ENCODE measurements at places on chromosomes 2 and 18.

DNA sequence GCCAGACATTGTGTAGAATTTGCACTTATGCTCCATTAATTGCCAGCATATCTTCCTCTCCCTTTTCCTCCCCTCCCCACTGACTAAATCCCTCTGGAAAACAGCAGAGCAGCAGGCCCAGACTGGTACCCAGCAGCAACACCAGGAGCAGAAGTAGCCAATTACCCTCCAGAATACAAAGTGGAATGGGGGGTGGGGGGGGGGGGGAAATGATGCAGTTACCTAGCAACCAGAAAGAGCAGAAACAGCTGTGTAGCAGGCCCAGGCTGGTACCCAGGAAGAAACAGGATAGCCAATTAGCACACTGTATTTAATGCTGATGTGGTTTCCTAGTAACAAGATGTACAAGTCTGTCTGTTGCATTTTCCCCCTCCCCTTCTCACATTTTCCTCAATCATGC, 52.3 kb downstream of the KLF7 start:
- DNase-seq = no peak

- peak; percentile 88 for DNase-seq
Observed at GRCh38 chr18:10453806-10454680, at the start of gene APCDD1. APCDD1 (plus strand) TSS chr18:10454635; CDS start chr18:10454982, 347 bp downstream.

GRCh38 chr2:12107321-12107720, 360.9 kb downstream of the LPIN1 start:
- DNase-seq = no peak

GRCh38 chr18:24015639-24016631, 1.4 kb downstream of the TTC39C start:
- DNase-seq = no peak

- no peak for DNase-seq
Observed at GRCh38 chr2:224400886-224401632, 848 bp downstream of the FAM124B start.

DNA sequence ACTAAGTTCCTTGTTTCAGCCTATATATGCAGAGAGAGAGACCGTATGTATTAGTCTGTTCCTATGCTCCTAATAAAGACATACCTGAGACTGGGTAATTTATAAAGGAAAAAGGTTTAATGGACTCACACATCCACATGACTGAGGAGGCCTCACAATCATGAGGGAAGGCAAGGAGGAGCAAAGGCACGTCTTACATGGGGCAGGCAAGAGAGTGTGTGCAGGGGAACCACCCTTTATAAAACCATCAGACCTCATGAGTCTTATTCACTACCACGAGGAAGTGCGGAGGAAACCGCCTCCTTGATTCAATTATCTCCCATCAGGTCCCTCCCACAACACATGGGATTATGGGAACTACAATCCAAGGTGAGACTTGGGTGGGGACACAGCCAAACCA, 73.8 kb downstream of the TMEM18 start:
- DNase-seq = no peak

DNA sequence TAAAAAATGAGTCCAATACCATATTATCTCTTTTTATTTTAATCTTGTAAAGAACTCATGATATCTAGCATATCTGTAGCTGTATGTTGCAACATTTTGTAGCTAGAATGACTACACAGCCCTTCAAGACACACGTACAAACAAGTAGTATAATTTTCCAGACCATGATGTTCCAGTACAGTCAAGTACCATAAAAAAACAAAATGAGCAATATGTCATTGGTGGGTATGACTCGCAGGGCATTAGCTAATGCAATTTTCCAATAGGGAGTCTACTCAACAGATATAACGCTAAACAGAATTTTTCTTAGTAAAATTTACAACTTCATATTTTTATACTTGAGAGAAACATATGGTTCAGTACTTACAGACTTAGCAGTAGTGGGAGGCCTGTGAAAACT, 53.6 kb upstream of the UGP2 start:
- no peak for DNase-seq

- no peak for DNase-seq
Observed at GRCh38 chr2:209425471-209426071, 1.7 kb downstream of the MAP2 start.

- DNase-seq = no peak
Observed at GRCh38 chr2:98535971-98536677, 72.2 kb downstream of the COA5 start.

DNA sequence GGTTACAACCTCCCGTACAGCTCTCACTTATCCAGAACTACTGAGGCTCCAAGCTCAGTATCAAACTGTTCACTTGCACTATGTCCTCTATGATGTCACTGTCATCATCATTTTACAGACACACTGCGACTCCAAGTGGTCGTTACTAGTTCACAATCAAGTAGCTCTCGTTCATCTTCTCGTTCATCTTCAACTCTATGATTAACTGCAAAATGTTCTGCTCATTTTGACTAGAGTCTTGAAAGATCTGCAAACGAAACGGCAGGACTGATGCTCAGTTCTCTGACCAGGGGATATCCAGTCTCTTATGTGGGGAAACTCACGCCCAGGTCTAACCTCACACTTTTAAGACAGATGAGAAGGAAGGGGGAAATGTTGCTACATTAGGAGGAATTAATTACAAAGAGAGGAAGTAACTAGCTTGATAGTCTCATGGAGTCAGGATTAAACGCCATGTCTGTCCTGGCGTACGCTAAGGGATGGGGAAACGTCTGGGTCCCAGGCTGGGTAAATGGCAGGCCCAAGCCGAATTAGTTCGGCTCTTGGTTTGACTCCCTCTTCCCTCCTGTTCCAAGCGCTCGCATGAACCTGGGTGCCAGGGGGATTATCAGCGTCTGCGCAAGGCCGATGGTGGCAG, 794 bp upstream of the CHCHD5 start:
- DNase-seq = no peak

DNA sequence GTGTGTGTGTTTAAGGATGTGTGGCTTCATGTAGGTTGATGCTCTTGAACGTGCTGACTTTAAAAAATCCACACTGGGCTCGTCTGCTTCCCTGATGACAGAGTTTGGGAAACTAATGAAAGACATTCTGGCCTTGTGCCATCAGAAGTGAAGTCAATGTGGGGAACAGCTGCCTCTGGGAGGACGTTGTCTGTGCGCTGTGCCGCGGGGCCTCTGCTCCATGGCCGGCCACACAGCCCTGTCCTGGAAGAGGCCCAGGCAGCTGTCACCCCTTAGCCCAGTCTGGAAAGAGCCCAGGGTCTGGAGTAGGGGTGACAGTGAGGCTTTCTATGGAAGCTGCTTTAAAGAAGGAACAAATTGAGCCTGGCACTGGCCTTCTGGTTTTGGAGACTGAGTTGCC, 155.8 kb downstream of the SH3RF3 start:
- DNase-seq = peak; percentile 76

GRCh38 chr2:95574506-95574905, 17.3 kb upstream of the TRIM43 start:
- DNase-seq = no peak

- DNase-seq = no peak
Observed at GRCh38 chr2:199955007-199955338, 318 bp downstream of the TYW5 start.

DNA sequence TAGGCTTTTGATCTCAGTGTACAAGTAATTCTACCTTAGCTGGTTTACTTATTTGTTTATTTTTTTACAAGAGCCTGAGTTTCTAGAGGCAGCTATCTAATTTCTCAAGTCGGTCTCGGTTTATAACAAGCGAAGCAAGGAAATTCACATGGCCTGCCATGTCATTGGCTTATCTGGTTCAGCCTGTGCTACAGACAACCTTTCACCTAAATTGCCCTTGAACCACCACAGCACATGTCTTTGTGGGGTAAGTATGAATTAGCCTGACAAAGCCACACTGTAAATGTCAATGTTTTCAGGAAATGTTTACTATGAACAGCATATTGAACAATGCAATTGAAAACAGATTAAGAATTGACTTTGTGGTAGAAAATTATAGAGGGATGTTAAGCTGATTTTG, 167.1 kb downstream of the PID1 start:
- no peak for DNase-seq

DNA sequence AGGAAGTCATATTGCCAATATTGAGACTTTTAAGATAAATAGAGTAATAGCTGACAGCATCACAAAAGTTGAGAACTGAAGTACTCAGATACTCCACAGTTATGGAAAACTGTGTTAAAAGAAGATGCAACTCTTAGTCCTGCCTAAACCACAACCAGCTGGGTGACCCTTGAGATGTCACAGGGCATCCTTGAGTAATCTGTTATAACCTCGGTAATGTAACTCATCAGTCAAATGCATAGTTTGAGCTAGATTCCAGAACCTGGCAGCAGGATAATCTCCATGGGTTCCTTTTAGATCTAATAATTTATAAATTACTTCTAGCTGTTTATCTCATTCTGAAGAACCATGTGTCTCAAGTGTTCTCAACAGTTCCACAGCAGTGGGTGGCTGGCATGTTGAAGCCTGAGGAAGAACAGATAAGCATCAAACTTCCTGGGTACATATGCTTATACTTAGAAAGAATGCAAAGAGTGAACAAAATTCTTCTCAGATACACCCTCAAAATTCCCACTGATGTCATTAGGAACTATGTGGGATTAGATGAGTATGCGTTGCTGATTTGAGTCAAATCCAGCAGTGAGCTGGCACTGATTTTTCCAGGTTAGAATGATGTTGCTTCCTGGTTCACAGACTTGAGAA, 304.1 kb upstream of the ERBB4 start:
- no peak for DNase-seq

DNA sequence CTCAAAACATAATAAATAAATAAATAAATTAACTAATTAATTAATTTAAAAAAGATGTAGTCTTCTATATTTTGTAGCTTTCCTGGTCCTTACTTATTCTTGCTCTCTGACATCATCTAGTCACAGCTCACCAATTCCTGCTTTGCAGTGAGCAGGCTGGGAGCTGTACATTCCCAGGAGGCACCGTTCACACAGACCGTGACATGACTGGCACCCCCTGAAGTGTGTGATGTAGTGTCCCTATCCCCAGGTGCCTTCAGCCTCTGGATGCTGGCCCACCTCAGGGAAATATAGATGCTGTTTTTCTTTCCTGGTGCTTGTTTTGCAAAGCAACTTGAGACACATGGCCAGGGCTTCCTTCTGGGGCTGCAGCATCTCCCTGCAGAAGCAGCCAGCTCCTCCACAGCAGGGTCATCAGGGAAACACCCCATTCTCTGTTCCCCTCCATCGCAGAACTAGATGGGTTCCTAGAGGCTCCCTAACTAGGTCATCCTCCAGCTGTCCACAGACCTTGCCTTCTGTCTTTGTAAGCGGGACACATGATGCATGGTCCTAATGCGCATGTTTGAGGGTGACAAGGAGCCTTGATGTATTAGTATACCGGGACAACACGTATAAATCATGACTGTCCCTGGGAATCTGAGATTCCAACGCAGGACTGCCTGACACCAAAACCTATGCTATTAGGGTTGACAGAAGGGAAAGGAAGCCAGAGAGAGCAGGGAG, 76.4 kb downstream of the RHOB start:
- DNase-seq = no peak

DNA sequence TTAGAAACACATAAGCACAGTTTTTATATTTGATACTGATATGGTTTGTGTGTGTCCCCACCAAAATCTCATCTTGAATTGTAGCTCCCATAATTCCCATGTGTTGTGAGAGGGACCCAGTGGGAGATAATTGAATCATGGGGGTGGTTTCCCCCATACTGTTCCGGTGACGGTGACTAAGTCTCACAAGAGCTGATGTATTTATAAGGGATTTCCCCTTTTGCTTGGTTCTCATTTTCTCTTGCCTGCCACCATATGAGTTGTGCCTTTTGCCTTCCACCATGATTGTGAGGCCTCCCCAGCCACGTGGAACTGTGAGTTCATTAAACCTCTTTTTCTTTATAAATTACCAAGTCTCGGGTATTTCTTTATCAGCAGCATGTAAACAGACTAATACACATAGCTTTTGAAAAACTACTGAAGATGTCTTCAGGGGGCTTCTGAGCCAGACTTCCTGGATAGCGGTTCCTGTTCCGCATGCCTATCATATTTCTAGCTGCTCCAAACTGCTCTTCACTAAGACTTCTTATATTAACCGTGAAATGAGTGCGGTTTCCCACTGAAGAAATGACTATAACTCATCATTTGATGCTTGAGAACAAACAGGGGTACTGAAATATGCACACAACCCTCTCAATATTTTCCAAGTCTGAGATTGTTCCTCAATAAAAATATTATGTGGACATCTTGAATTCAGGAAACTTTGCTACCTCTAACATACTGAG, 75.8 kb downstream of the SPHKAP start:
- DNase-seq = no peak

GRCh38 chr2:225290757-225291400, 108.6 kb upstream of the NYAP2 start:
- no peak for DNase-seq
